Activated CD4-positive, alpha-beta memory T cell treated with anti-CD3 and anti-CD28 coated beads, Interleukin-2, amount 10 ng/mL, durations not matched to agents 7 days and 5 days (primary cell): ENCODE measurements at places on chromosomes 6 and 20. TPM values are rescaled to one million over a fixed set of nuclear protein-coding genes. Genes with fewer than 3 reads are reported as not detected.
A peak's percentile ranks its signal among the peaks of the same experiment; 100 is the strongest.

The GABRR1 gene
- not detected for total RNA-seq

The TAGAP gene
- 53.2 TPM for total RNA-seq

The GPX5 gene
- not detected for total RNA-seq

The GJA10 gene
- total RNA-seq = 3.5 TPM

The DEFB132 gene
- total RNA-seq = not detected

DNA sequence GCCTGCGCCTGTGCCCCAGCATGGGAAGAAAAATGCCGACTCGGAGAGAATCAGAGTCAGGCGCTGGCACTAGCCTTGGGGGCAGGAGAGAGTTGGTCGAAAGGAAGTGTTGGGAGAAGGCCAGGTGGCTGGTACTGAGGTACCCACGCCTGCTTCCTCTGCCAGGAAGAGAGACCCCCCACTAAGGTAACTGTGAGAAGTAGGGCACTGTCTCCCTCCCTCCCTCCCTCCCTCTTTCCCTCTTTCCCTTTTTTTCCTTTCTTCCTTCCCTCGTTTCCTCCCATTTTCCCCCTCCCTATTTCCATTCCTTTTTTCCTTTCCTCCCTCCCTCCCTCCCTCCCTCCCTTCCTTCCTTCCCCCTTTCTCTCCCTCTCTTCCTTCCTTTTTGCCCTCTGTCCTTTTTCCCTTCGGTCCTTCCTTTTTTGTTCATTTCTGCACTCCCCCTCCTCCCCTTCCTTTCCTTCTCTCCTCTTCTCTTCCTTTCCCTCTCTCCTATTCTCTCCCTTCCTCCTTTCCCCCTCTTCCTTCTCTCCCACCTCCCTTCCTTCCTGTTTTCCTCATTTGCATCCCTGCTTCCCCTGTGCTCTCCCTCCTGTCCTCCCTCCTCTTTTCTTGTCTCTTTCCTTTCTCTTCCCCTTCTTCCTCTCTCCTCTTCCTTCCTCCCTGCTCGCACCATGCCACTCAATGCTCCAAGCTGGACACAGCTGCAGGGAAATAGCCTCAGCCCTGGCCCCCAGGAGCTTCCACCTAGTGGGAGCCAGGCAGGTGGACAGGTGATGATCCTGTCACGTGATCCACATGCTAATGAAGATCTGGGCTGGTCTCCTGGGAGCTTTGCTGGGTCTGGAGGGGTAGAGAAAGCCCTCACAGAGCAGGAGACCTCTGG, 148.0 kb downstream of the DHX35 start:
- DNase-seq = no peak
- H3K4me1 ChIP-seq = no peaks in the 10 kb centered on the region
- H3K27me3 ChIP-seq = peaks cover 25% of the 10 kb centered on the region
- H3K36me3 ChIP-seq = no peaks in the 10 kb centered on the region
- H3K4me3 ChIP-seq = no peak overlapping the region

DNA sequence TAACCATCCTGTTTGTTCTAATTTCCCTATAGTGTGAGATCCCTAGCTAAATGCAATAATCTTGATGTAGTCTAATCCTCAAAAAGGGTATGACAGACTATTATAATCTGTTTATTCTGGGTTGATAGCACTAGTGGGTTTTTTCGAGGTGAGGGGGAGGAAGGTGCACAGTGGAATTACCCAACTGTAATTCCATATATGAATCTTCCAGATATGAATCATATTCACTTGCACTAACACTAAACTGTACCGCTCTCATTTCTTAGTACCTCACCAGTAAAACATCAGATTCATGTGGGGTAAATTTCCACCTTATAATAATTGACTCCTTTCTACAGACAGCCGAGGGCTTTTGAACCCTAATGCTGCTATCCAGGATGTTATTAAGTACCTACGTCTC, 16.5 kb downstream of the NCOA7 start:
- H3K4me3 ChIP-seq = no peak overlapping the region
- peaks cover 38% of the 10 kb centered on the region for H3K36me3 ChIP-seq
- H3K4me1 ChIP-seq = peaks cover 57% of the 10 kb centered on the region
- no peak for DNase-seq

- DNase-seq = peak; percentile 85
- H3K27me3 ChIP-seq = peaks cover 1% of the 10 kb centered on the region
- H3K36me3 ChIP-seq = no peaks in the 10 kb centered on the region
- H3K4me1 ChIP-seq = peaks cover 78% of the 10 kb centered on the region
Observed at GRCh38 chr20:50385733-50386640, 124.2 kb upstream of the PTPN1 start.

- no peak for DNase-seq
- H3K4me1 ChIP-seq = peaks cover 73% of the 10 kb centered on the region
- no peak overlapping the region for H3K27ac ChIP-seq
- H3K36me3 ChIP-seq = peaks cover 81% of the 10 kb centered on the region
Observed at GRCh38 chr6:157881342-157881741, 58.3 kb downstream of the SNX9 start.

- H3K27me3 ChIP-seq = peaks cover 5% of the 10 kb centered on the region
- H3K36me3 ChIP-seq = no peaks in the 10 kb centered on the region
- DNase-seq = no peak
- peaks cover under 1% of the 10 kb centered on the region for H3K4me1 ChIP-seq
Observed at GRCh38 chr20:62362590-62362940, 4.5 kb downstream of the LAMA5 start.

DNA sequence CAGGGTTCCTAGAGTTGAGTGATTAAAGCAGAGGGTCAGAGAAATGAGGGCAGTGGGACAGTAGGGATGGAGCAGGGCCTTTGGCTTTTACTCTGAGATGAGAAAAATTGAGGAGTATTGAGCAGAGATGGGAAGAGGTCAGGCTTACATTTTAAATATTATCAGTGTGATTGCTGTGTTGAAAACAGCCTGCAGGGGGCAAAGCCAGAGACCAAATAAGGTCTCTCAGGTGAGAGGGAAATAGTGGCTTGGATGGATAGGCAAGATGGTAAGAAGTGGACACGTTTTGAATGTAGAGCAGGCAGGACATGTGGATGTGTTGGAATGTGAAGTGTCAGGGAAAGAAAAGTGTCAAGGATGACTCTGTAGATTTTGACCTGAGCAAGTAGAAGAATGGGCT, 105.0 kb upstream of the MAP3K7 start:
- H3K4me3 ChIP-seq = no peak overlapping the region
- peaks cover 3% of the 10 kb centered on the region for H3K27me3 ChIP-seq
- no peak overlapping the region for H3K27ac ChIP-seq

- H3K27me3 ChIP-seq = no peaks in the 10 kb centered on the region
- DNase-seq = no peak
- no peak overlapping the region for H3K4me3 ChIP-seq
- H3K27ac ChIP-seq = no peak overlapping the region
Observed at GRCh38 chr6:165737396-165737795, 74.4 kb upstream of the PDE10A start.

DNA sequence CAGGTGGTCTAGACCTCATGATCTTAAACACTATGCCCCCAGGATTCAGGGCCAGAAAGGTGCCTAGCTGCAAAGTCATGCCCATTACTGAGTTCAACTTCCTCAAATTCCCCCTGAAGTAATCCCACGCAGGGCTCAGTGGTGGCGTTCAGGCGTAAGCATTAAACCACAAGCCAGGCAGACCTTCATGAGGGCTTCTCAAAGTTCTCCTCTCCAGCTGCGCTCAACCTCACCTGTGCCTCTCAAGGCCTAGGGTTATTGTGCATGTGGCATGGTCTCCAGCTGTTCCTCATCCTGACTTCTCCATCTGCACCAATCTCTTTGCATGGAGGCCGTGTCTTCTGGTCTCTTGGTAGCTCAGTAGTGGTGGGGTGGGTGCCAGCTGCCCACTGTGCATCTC, 113.6 kb downstream of the TSHZ2 start:
- no peaks in the 10 kb centered on the region for H3K36me3 ChIP-seq
- no peaks in the 10 kb centered on the region for H3K27me3 ChIP-seq
- no peak overlapping the region for H3K4me3 ChIP-seq
- no peak overlapping the region for H3K27ac ChIP-seq
- no peak for DNase-seq

- H3K27ac ChIP-seq = no peak overlapping the region
- no peak overlapping the region for H3K4me3 ChIP-seq
- H3K4me1 ChIP-seq = peaks cover 19% of the 10 kb centered on the region
Observed at GRCh38 chr6:166379800-166380199, 2.9 kb downstream of the MPC1 start.

DNA sequence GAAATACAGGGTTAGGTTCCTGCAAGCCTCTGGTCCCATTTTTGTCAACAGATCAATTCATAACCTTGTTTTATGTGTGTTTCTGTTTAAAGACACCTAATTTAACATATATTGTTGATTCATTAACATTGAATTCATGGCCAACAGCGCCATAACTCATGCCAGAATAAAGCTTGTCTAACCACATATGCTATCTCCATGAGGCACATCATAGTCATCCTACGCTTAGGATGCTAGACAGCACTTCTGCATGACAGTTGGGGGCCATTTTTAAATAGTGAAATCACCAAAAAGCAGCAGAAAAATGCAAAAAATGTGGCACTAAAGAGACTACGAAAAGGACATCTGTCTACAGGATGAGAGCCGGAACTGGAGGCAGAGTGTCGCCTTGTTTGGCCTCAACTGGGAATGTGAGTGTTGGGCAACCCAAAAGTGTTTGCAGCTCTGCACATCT, 37.9 kb downstream of the TRAM2 start:
- DNase-seq = no peak
- no peaks in the 10 kb centered on the region for H3K27me3 ChIP-seq
- H3K4me3 ChIP-seq = no peak overlapping the region
- H3K4me1 ChIP-seq = peaks cover 43% of the 10 kb centered on the region

DNA sequence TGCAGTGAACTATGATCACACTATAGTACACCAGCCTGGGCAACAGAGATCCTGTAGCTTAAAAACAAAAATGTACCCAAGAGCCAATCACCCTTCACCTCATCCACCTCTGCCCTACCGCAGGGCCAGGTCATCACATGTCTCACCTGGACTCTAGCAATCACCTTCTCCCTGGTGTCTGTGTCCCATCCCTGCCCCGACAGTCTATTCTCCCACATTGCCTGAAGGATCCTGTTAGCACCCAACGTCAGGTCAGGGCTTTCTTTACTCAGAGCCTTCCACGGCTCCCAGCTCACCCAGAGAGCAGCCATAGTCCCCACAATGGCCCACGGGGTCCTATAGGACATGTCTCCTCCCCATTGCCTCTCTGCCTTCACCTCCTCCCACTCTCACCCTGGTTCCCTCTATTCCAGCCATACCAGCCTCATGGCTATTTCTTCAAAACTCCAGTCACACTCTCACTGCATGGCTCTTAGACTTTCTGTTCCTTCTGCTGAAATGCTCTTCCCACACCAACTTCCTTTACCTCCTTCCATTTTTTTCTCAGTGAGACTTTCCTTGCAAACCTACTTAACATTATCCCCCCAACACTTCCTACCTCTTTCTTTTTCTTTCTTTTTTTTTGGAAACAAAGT, 22.5 kb upstream of the ARFGEF2 start:
- no peaks in the 10 kb centered on the region for H3K4me1 ChIP-seq
- H3K27ac ChIP-seq = no peak overlapping the region
- H3K36me3 ChIP-seq = no peaks in the 10 kb centered on the region
- H3K4me3 ChIP-seq = no peak overlapping the region
- DNase-seq = no peak
- H3K27me3 ChIP-seq = peaks cover 8% of the 10 kb centered on the region

GRCh38 chr20:19137641-19138040, 74.8 kb upstream of the SLC24A3 start:
- no peaks in the 10 kb centered on the region for H3K36me3 ChIP-seq
- DNase-seq = no peak
- H3K4me1 ChIP-seq = no peaks in the 10 kb centered on the region

GRCh38 chr6:10520468-10520867, 683 bp upstream of the GCNT2 start:
- peaks cover 3% of the 10 kb centered on the region for H3K4me1 ChIP-seq
- H3K36me3 ChIP-seq = no peaks in the 10 kb centered on the region
- H3K27me3 ChIP-seq = peaks cover 7% of the 10 kb centered on the region
- H3K27ac ChIP-seq = no peak overlapping the region

GRCh38 chr6:42300185-42300584, 82.5 kb upstream of the MRPS10 start:
- H3K4me1 ChIP-seq = peaks cover 18% of the 10 kb centered on the region
- no peaks in the 10 kb centered on the region for H3K27me3 ChIP-seq

GRCh38 chr6:132168961-132169360, 217.8 kb upstream of the CCN2 start:
- no peak overlapping the region for H3K4me3 ChIP-seq
- H3K36me3 ChIP-seq = no peaks in the 10 kb centered on the region
- DNase-seq = no peak
- H3K27ac ChIP-seq = no peak overlapping the region
- no peaks in the 10 kb centered on the region for H3K27me3 ChIP-seq
- H3K4me1 ChIP-seq = no peaks in the 10 kb centered on the region

- H3K4me1 ChIP-seq = peaks cover 74% of the 10 kb centered on the region
- H3K27ac ChIP-seq = no peak overlapping the region
- no peak for DNase-seq
- peaks cover 35% of the 10 kb centered on the region for H3K36me3 ChIP-seq
- H3K4me3 ChIP-seq = no peak overlapping the region
- no peaks in the 10 kb centered on the region for H3K27me3 ChIP-seq
Observed at GRCh38 chr6:15317934-15318902, 72.3 kb downstream of the JARID2 start.

- peaks cover 49% of the 10 kb centered on the region for H3K36me3 ChIP-seq
- peak within 1 kb of the TSS; percentile 99 for H3K27ac ChIP-seq
- DNase-seq = peak; percentile 98
- peaks cover 45% of the 10 kb centered on the region for H3K4me1 ChIP-seq
- H3K4me3 ChIP-seq = peak within 1 kb of the TSS; percentile 95
Observed at GRCh38 chr6:30556066-30556905, at the start of gene GNL1. GNL1 (minus strand) TSS chr6:30556489; CDS start chr6:30556203, 286 bp downstream.

GRCh38 chr6:88045521-88046136, 2.0 kb upstream of the SPACA1 start:
- H3K4me3 ChIP-seq = no peak overlapping the region
- DNase-seq = no peak
- H3K27me3 ChIP-seq = peaks cover 8% of the 10 kb centered on the region
- no peaks in the 10 kb centered on the region for H3K36me3 ChIP-seq

GRCh38 chr6:66127061-66127460, 420.0 kb upstream of the EYS start:
- H3K4me3 ChIP-seq = no peak overlapping the region
- H3K36me3 ChIP-seq = no peaks in the 10 kb centered on the region
- no peak for DNase-seq
- H3K27me3 ChIP-seq = no peaks in the 10 kb centered on the region
- no peak overlapping the region for H3K27ac ChIP-seq
- H3K4me1 ChIP-seq = no peaks in the 10 kb centered on the region

GRCh38 chr6:158205169-158205944, 37.2 kb downstream of the GTF2H5 start:
- peaks cover 4% of the 10 kb centered on the region for H3K36me3 ChIP-seq
- H3K27me3 ChIP-seq = no peaks in the 10 kb centered on the region
- no peak for DNase-seq

DNA sequence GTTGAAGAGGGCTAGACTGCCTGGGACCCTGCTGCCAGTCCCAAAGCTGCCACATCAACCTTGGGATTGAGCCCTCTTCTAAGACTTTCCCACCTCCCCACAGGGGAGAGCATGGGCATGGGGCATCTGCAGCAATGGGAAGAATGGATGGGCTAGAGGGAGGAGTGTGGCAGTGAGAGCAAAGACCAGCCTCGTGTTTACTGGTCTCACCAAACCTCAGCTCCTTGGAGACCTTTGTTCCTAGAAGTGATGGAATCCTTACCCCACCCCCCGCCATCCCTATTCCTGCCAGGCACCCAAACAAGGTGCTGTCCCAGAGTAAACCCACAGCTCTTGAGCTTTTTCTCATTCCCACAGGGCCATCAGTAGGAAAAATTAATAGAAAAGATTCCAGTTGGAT, 20.0 kb upstream of the ARMC12 start:
- H3K27me3 ChIP-seq = no peaks in the 10 kb centered on the region
- H3K4me3 ChIP-seq = no peak overlapping the region
- no peak overlapping the region for H3K27ac ChIP-seq
- H3K36me3 ChIP-seq = no peaks in the 10 kb centered on the region
- peaks cover 43% of the 10 kb centered on the region for H3K4me1 ChIP-seq
